Fibroblast of skin of left quadriceps (primary cell): ENCODE measurements at places on chromosomes 11 and 22.

DNA sequence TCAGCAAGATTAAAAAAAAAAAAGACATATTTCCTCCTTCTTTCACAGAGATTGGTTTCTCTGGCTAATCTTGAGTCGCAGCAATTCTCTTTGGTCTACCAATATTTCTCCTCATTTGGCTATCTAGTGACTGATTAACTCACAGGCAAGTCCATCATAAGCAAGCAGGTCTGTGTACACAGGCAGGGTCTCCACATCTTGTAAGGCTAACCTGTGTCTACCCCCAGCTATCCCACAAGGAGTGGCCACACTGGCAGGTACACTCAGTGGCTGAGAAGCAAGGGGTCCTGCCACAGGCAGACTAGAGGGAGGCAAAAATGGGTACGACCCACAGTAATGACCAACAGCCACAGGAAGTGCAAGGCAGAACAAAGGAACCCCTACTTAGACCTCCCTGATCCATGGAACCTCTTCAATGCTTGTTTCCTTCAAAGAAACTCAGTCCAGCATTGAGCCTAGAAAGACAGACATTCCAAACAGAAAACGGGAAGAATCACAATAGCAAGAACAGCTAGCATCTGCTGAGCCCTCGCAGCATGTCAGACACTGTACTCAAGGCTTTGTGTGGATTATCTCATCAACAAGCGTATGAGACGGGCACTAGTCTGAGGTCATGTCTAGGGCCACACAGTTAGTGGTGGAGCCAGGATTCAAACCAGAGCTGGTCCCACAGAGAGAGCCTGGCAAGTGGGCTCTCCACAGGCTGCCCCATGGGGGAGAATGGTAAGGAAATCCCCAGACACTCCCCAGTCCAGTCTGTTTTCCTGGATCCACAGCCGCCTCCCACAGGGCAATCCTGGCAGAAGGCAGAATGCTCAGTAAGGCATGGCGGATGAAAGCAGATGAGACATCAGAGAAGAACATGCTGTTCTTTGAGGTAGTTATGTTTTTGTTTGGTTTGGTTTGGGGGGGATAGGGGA lies 34.3 kb downstream of the PLEKHA7 start:
- no peak for DNase-seq

- peak; percentile 70 for DNase-seq
Measured at GRCh38 chr22:35430897-35431322, 31.0 kb downstream of the MCM5 start.

GRCh38 chr11:96779030-96779429 lies 389.2 kb downstream of the JRKL start:
- no peak for DNase-seq

GRCh38 chr22:26817926-26818325 lies 160.5 kb downstream of the MIAT start:
- DNase-seq, result no peak

DNA sequence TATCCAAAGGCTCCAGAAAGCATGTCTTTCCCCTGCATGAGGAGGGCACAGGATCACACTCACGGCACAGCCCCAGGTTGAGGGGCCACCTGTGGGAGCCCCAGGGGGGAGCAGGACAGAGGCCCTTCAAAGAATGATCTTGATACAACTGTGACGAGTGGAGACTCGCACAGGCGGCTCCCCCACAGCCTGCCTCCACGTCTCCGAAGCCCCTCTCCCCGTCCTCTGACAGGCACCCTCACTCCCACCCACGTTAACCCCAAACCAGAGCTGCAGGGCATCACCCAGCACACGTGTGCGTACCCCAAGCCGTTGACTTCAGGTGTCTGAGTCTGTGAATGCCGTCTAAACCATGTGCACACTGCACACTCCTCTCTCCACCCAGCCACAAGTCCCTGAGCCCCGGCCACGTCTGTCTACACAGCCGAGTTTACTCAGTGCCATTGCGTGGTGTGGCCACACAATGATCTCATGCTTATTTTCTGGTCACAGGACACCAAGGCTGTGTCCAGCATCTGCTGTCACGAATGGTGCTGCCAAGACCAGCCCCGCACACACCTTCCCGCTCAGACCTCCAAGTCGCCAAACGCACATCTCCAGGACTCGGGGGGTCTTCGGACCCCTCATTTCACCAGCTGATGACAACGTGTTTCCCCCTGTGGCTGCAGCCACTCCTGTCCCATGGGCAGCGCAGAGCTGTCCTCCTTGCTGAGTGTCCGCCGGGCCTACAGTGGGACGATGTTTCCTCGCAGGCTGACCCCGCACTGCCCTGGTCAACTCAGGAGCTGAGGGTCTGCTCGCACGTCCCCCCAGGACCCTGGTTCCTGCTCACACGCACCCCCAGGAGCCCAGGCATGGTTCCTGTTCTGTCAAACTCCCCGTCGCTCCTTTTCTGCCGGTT lies 251.2 kb downstream of the BRD1 start:
- DNase-seq, result no peak

- DNase-seq, result no peak
Measured at GRCh38 chr11:127601578-127601977, 601.0 kb upstream of the KIRREL3 start.

DNA sequence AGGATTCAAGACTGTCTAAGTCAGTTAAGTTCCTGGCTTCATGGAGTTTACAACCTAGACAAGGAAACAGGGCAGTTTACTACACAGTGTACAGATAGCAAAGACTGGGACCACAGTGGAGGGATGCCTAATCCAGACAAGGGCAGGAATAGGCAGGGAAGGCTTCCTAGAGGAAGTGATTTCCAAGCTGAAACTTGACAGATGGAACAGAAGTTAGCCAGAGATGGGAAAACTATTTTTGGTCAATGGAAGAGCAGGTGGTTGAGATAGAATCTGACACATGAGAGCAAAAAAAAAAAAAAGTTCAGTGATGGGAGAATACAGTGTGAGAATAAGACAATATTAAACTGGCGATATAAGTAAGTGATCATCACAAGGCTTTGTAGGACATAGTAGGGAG lies 1.3 kb downstream of the COA4 start:
- no peak for DNase-seq

DNA sequence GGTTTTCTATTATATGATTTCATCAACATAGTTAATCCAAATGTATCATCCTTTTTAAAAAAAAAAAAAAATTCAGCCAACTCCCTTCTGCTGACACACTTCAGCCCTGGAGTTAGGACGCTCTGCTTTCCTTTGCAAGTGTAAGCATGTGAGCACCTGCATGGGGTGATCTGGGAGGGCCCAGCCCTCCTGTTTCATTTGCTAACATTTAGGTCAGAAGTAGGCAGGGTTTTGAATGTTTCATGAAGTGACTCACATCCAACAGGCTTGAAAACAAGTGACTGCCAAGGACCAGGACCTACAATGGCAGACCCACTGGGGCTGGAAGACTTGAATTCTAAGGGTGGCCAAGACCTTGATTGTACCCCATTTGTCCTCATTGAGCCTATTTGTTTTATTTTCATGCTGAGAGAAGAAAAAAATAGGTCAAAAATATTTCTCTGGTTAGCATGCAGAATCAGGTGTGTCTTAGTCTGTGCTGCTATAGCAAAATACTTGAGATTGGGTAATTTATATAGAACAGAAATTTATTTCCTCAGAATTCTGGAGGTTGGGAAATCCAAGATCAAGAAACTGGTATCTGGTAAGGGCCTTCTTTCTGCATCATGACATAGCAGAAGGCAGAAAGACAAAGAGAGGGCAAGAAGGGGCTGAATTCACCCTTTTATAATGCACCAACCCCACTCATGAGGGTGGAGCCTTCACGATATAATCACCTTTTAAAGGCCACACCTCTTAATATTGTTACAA lies 137.6 kb downstream of the CD44 start:
- no peak for DNase-seq

DNA sequence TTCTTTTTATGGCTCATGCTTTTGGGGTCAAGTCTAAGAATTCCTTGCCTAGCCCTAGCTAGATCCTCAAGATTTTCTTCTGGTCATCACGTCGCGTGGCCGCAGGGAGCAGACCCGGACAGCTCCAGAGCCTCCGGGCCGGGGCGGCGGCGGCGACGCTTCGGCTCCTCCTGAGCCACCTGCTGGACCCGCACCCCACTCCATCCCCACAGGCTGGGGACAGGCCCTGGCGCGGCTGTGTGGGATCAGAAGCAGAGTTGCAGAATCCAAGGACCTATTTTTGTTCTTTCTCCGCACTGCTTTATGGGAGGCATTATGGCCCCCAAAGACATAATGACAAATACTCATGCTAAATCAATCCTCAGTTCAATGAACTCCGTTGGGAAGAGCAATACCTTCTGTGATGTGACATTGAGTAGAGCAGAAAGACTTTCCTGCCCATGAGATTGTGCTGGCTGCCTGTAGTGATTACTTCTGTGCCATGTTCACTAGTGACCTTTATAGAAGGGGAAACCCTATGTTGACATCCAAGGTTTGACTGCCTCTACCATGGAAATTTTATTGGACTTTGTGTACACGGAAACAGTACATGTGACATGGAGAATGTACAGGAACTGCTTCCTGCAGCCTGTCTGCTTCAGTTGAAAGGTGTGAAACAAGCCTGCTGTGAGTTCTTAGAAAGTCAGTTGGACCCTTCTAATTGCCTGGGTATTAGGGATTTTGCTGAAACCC lies 12.4 kb upstream of the SCARF2 start:
- no peak for DNase-seq

DNA sequence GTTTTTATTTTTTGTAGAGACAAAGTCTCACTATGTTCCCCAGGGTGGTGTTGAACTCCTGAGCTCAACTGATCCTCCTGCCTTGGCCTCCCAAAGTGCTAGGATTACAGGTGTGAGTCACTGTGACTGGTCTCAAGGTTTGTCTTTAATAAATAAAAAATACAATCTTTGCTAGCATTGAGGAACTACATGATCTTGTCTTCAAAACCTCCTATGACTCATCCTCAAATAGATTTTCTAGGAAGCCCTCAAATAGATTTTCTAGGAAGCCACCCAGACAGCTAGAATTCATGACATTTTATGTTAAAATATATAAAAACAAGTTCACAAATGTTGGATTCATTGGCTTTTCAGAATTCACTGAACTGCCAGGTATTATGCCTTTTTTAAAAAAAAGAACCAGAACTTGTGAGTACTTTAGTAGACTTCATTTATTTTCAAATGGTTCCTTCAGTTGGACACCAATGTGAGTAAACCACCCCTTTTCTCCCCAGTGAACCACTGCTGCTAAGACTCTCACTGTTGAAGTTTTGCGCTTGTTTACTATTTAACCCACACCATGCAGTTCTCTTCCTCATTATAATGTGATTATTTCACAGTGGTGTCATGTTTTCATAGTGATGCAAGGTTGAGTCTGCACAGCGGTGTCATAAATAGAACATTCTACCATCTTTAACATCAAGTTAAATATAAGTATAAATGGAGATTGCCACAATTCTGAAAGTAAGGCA lies 303.9 kb downstream of the CASP12 start:
- no peak for DNase-seq

GRCh38 chr11:2002042-2002776 lies 4.6 kb upstream of the H19 start:
- no peak for DNase-seq

- no peak for DNase-seq
Measured at GRCh38 chr22:50091092-50091768, 1.4 kb downstream of the MOV10L1 start.

GRCh38 chr11:34204396-34205279 lies 99.2 kb downstream of the NAT10 start:
- DNase-seq, result no peak

DNA sequence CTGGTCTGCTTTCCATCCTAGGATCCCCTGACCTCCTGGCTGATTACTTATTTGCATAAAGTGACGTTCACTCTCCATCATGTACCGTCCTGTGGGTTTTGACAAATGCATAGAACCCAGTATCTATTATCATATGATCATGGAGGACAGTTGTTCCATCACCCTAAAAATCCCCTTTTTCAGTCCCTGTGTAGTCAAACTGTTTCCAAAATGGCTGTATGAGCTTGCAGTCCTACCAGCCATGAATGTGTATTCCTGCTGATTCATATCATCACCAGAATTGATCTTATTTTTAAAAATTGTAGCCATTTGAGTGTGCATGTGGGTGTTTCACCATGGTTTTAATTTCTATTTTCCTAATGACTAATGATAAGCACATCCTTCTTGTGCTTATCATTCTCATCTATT lies 108.8 kb downstream of the MPPED1 start:
- DNase-seq, result no peak

GRCh38 chr11:60844870-60845221 lies 2.9 kb downstream of the CCDC86 start:
- DNase-seq, result no peak

DNA sequence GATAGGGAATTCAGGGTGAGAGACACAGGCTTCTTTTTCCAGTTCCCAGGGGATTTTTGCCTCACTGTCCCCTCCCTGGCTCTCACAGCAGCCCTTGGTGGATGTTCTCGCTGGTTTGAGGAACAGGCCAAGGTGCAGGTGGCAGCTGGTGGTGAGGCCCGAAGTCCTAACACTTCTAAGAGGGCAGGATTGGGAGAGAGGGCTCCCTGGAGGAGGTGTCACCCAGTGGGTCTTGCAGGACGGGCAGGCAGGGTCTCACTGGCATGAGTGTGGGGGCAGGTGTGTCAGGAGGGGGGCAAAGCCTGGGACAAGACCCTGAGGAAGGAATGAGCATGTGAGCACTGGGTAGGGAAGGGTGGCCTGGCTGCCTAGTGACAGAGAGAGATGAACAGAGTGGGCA lies 9.2 kb downstream of the ADORA2A start:
- no peak for DNase-seq

GRCh38 chr11:87600938-87601337 lies 563.2 kb downstream of the TMEM135 start:
- no peak for DNase-seq

GRCh38 chr11:43921561-43922294 lies 20.7 kb upstream of the C11orf96 start:
- no peak for DNase-seq

- peak; percentile 80 for DNase-seq
Measured at GRCh38 chr11:111939836-111940604, 2.9 kb downstream of the DIXDC1 start.

DNA sequence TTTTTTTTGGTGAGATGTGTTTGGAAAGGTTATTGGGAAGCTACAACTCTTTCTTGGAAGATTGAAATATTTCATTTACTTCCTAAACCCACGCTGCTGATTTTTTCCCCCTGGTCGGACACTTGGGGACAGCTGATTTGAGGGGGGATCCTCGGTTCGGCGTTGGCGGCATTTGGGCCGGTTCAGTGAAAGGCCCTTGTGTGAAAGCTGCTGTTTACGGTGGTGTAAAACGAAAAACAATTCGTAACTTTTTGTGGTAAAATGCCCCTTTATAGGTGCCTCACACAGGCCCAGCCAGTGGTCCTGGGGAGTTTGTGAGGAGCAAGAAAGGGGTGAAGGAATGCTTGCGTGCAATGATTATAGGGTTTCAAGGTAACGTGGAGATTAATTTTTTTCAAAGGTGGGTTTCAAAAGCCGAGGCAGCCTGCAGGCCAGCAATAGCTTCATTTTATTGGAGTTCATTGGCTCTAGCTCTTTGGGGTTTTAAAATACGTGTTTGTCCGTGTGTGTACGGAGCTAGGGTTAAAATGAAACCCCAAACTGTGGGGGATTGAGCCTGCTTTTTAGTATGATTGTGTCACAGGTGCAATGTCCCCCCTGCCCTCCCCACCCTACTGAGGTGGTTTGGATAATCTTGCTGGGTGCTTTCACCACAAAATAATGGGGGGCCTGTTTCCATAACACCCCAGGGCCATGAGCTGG lies 77.2 kb upstream of the PPARA start:
- no peak for DNase-seq

- DNase-seq, result peak; percentile 85
Measured at GRCh38 chr22:30206944-30207343, 39.6 kb downstream of the LIF start.
